ENCODE measurements at places on chromosomes 6 and 20.
A peak's percentile ranks its signal among the peaks of the same experiment; 100 is the strongest.

GRCh38 chr6:33981861-33982260 lies 164.0 kb downstream of the GRM4 start:
- DNase-seq, result no peak

DNA sequence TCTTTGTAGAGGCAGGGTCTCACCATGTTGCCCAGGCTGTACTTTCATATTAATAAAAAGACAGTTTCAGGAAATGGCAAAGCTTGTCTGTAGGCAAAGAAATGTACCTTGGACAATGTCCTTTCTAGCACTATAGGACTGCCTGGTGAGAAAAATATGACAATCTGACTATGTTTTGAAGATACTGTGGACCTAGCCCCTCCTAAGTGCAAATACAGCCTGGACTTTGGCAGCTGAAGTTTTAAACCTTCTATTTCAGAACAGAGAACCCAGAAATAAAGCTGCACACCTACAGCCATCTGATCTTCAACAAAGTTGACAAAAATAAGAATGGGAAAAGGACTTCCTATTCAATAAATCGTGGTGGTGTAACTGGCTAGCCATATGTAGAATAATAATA lies 18.9 kb upstream of the IL17A start:
- DNase-seq, result no peak

DNA sequence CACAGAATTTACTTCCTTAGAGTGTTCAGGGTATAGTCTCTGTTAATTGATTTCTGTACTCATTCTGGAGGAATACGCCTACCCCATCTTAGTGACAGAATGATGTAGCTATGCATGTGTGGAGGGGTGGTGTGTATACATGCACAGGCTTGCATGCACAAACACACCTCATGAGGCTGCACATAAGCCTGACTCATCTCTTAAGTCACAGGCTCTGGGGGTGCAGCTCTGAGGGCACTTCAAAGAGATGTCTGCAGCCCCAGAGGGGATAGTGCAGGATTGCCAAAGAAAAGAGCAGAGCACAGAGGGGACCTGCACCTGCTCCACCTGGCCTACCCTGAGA lies 24.6 kb downstream of the TBX18 start:
- no peak for DNase-seq

- DNase-seq, result no peak
Observed at GRCh38 chr6:144418959-144419545, 133.9 kb downstream of the UTRN start.

DNA sequence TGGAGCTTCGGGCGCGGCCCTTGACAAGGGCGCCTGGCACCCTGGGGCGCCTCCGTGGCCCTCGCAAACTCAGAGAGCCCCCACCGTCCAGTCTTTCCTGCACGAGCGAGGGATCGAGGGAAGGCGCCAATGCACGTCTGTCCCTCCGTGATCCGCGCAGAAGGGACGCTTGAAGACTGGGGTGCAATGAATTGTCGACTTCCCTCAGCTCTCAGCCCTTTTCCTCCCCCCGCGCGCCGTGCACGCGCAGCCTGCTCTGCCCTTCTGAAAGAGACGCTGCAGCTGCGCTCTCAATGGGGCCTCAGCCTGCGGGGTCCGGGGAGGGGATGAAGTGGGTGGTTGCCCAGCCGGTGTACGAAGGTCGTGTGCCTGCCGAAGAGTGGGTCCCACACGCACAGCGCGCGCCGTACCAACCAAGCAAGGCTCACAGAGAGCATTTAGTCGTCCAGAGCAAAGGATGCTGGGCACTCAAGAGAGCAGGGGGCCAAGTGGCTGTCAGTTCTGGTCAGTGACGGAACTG lies 5.5 kb upstream of the SOX4 start:
- no peak for DNase-seq

GRCh38 chr20:23877524-23877923 lies 2.0 kb downstream of the CST5 start:
- no peak for DNase-seq

GRCh38 chr6:5335020-5335419 lies 73.7 kb downstream of the FARS2 start:
- DNase-seq, result no peak

DNA sequence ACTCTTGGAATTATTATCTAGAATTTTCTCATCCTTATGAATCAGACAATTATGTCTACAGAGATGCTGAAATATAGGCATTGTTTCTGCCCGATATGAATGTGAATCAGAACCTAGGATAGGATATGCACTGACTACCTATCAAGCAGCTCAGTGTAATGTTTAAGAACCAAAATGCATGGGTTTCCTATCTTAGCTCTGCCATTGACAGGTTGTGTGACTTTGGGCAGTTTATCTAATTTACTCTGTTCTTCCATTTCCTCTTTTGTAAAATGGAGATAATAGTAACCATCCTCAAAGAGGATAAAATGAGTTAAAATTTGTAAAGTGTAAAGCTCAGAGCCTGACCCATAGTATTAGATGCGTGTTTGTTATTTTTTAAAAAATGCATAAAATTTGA lies 10.2 kb upstream of the AIG1 start:
- no peak for DNase-seq

- DNase-seq, result no peak
Observed at GRCh38 chr6:33779290-33779689, 9.6 kb downstream of the LEMD2 start.

- no peak for DNase-seq
Observed at GRCh38 chr6:166325383-166326042, 16.8 kb downstream of the SFT2D1 start.

- DNase-seq, result no peak
Observed at GRCh38 chr6:55875400-55875799, at the start of gene BMP5. TSS of gene BMP5 (minus strand) at chr6:55875590. CDS start at chr6:55874865, 725 bp downstream.

- DNase-seq, result no peak
Observed at GRCh38 chr6:143953922-143954321, 54.1 kb downstream of the PLAGL1 start.

DNA sequence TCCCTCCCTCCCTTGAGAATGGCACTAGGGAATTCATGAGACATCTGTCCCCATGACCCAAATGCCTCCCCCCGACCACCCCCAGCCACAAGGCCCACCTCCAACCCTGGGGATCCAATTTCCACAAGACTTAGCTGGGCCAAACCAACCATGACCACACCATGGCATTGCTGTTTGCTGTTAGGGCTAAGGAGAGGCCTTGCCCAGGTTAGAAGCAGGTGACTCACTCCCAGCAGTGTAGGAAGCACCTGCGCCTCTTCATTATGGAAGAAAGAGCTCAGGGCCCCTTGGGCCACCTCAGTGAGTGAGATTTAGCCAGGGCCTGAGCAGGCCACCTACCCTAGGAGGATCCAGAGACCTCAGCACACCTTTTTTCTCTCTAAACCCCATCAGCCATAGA lies 337.9 kb downstream of the TAF4 start:
- DNase-seq, result no peak

GRCh38 chr6:152401978-152402377 lies 235.2 kb downstream of the SYNE1 start:
- peak; percentile 59 for DNase-seq

DNA sequence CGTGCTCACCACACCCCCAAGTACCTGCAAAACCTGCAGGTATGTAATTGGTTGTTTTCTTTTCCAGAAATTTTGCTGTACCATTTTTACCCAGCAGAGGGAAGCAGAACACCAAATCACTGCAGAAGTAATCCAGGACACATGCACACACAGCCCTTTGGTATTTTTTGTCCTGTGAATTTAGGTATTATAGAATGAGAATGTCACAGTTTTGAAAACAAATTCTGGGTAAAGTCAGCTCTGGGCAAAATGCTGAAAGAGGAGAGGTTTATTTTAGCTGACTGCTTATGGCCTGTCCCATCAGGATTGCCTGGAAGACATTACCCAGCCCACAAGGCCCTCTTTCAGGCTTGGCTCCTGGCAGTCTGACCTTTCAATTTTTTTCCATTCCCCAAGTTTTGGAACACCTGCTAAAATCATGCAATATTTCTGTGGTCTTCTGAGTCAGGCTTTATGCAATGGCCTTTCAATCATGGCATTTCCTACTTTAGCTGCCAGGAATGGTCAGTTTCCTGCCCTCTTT lies 3.5 kb upstream of the EFHC1 start:
- DNase-seq, result peak; percentile 62

- DNase-seq, result peak; percentile 43
Observed at GRCh38 chr6:30060606-30061091, 416 bp upstream of the POLR1H start.

- DNase-seq, result peak; percentile 75
Observed at GRCh38 chr6:168060521-168060931, 18.5 kb downstream of the FRMD1 start.

DNA sequence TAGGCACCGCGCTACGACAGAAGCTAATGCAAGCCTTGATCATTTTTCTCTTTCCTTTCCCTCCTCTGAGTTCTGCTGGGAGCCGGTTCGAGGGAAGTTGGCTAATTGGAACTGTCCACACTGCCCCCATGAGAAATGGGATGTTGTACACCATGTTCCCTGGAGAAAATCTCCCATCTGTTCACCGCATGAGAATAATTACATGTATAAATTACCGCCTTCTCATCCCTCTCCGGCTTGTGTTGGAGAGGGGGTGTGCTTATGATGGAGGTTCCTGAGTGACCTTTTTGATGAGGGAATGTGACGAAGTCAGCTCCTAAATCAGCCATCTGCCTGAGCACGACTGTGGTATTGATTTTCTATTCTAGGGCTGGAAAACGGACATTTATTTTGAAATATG lies 320.2 kb upstream of the SULF2 start:
- DNase-seq, result no peak

DNA sequence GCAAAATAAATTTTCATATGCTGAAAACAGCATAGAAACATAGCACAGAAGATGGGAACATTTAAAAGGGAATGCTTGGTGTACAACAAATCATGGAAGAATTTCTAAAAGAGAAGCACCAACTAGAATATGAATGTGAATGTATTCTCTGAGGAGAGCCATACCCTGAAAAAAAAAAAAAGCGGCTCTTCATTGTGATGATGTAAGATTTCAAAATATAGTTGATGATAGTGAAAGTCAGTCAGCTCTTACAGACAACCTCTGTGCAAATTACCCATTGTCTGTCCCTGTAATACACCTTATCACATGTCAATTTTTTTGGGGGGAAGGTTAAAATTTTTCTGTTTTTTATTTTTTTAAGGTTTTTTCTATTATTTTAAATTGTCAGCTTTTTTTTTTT lies 58.6 kb upstream of the PTCHD4 start:
- no peak for DNase-seq

- no peak for DNase-seq
Observed at GRCh38 chr20:31988430-31989015, 20.6 kb downstream of the XKR7 start.

- DNase-seq, result peak; percentile 73
Observed at GRCh38 chr20:47318586-47319516, 37.6 kb downstream of the ZMYND8 start.

DNA sequence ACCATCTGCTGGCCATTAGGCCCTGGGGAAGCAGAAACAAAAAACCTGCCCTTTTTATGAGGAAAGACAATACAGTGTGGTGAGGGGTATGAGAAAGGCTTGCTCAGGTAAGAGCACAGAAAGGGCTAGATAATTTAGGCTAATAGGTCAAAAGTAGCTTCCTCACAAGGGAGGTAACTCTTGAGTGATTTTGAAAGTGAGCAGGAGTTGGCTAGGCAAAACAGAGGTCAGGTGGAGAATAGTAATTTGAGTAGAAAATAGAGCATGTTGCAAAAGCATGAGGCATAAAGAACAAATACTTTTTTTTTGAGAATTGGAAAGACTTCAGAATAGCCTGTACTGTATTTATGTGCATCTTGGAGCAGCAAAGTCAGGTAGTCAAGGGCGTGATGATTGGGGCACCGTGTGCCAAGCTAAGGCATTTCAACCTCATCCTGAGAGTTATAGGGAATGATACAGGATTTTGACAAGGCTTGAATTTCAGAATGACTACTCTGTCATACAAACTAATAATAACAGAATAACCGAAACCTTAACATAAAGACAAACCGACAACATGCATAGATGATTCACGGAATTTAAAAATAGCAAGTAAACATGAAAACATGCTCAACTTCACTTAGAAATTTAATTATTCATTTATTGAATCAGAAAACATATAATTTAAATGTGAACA lies 123.0 kb upstream of the ENPP5 start:
- no peak for DNase-seq

DNA sequence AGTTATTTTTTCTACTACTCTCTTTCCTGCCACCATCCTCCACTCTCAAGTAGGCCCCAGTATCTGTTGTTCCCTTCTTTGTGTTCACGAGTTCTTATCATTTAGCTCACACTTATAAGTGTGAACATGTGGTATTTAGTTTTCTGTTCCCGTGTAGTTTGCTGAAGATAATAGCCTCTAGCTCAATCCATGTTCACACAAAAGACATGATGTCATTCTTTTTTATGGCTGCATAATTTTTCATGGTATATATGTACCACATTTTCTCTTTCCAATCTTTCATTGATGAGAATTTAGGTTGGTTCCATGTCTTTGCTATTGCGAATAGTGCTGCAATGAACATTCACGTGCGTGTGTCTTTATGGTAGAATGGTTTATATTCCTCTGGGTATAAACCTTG lies 237.9 kb upstream of the FERMT1 start:
- DNase-seq, result no peak

DNA sequence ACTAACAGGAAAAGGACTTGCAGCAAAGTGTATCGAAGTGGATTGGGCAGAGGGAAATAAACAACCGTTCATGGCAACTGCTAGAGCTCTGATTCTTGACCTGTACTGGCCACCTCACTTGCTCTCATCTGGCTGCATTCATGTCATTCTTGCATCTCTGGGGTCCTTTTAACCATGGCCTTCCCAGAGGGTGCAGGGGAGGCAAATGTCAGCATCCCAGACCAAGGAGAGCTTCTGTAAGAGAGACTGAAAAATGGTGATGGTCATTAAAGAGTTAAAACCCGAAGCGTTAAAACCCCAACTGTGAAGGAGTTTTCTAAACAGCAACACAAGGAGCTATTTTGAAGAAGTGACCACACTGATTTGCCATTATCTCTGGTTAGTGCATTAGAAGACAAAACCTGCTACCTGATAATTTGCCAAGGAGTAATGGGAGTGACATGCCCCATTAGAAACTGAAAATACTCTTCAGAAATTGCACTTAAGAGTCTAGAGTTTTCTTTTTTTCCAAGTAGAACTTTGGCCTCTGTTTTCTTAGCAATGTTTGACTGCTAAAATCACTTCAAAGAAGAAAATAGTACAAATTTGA lies 62.4 kb downstream of the APCDD1L start:
- DNase-seq, result no peak

DNA sequence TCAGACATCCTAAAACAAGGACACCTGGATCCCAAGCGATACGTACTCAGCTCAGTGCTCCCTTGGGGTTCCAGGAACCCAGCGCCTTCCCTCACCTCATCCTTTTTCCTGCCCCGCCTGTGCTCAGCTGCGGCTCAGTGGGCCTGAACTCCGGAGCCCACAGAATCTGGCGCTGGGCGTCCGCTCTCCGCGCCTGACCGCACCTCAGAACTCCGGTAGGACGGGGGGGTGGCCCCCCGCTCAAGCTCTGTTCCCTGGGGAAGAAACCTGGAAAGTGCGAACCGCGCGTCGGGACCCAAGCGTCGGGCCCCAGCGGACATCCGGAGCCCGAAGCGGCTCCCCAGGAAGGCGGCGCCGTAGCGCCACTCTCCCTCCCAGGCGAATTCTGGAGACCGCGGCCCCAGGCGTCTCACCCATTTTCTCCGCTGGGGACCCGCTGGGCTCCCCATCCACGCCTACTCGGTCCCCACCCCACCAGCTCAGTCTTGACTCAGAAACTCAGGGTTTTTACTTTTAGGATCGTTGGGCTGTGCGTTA lies 336 bp upstream of the LY6G5C start:
- peak; percentile 67 for DNase-seq

Data from AG08395 (cell line).